ENCODE measurements at places on chromosomes 4 and X.

GRCh38 chrX:73206366-73206765, 8.3 kb downstream of the NAP1L2 start:
- no peaks in the 10 kb centered on the region for H3K4me1 ChIP-seq
- no peak overlapping the region for H3K27ac ChIP-seq
- no peak overlapping the region for H3K4me3 ChIP-seq
- H3K27me3 ChIP-seq: no peaks in the 10 kb centered on the region
- no peaks in the 10 kb centered on the region for H3K36me3 ChIP-seq

DNA sequence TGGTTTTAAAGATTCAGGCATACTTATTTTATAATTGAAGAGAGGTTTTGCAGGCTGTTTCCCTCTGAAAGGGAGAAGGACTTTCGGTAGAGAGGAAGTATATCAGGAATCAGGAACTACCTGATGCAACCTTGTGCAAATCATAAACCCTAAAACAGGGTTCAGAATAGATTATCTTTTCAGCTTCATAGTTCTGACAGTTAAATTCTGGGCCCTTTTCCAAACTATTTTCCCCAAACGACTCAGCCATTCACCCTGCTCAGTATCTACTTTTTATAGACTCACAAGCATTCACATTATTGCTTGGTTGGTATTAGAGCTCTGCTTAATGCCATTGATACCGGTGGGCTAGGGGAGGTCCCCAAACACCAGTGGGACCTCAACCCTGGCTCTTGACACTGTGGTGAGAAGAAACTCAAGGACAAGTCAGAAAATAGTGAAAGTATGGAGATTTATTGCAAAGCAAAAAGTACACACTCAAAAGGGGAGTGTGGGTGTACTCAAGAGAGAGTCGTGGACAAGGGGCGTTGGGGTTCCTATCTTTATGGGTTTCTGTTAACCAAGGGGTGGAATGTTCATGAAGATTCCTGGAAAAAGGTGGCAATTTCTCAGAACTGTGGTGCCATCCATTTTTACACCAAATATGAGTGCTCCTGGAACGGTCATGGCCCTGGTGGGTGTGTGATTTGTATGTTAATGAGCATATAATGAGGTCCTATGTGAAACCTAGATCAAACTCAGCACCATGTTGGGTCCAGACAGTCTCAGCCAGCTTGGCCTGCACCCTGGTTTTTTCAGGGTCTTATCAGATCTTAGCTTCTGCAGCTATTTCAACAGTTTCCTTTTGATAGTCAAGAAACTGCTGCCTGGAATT, 238.3 kb downstream of the DCLK2 start:
- no peak overlapping the region for H3K27ac ChIP-seq
- no peak for DNase-seq
- no peaks in the 10 kb centered on the region for H3K27me3 ChIP-seq
- no peaks in the 10 kb centered on the region for H3K4me1 ChIP-seq

- no peaks in the 10 kb centered on the region for H3K27me3 ChIP-seq
- H3K4me3 ChIP-seq: no peak overlapping the region
- no peak for DNase-seq
Measured at GRCh38 chrX:14616301-14616700, 87.0 kb downstream of the GLRA2 start.

GRCh38 chr4:180059216-180059881, 2183.9 kb upstream of the TENM3 start:
- peaks cover 8% of the 10 kb centered on the region for H3K4me1 ChIP-seq
- no peak overlapping the region for H3K27ac ChIP-seq
- H3K27me3 ChIP-seq: peaks cover 46% of the 10 kb centered on the region
- DNase-seq: no peak

GRCh38 chr4:147638942-147639341, 21.7 kb downstream of the TMEM184C start:
- H3K36me3 ChIP-seq: peaks cover 75% of the 10 kb centered on the region
- peaks cover 15% of the 10 kb centered on the region for H3K4me1 ChIP-seq
- no peak for DNase-seq
- H3K27me3 ChIP-seq: no peaks in the 10 kb centered on the region
- peak overlapping the region; percentile 60 for H3K27ac ChIP-seq

- H3K4me1 ChIP-seq: no peaks in the 10 kb centered on the region
- no peak for DNase-seq
- H3K27ac ChIP-seq: no peak overlapping the region
- no peaks in the 10 kb centered on the region for H3K27me3 ChIP-seq
Measured at GRCh38 chr4:180098586-180098985, 2144.6 kb upstream of the TENM3 start.

GRCh38 chrX:105658136-105658535, 164.2 kb upstream of the NRK start:
- H3K27me3 ChIP-seq: no peaks in the 10 kb centered on the region
- H3K4me3 ChIP-seq: no peak overlapping the region
- H3K27ac ChIP-seq: no peak overlapping the region
- H3K4me1 ChIP-seq: no peaks in the 10 kb centered on the region

DNA sequence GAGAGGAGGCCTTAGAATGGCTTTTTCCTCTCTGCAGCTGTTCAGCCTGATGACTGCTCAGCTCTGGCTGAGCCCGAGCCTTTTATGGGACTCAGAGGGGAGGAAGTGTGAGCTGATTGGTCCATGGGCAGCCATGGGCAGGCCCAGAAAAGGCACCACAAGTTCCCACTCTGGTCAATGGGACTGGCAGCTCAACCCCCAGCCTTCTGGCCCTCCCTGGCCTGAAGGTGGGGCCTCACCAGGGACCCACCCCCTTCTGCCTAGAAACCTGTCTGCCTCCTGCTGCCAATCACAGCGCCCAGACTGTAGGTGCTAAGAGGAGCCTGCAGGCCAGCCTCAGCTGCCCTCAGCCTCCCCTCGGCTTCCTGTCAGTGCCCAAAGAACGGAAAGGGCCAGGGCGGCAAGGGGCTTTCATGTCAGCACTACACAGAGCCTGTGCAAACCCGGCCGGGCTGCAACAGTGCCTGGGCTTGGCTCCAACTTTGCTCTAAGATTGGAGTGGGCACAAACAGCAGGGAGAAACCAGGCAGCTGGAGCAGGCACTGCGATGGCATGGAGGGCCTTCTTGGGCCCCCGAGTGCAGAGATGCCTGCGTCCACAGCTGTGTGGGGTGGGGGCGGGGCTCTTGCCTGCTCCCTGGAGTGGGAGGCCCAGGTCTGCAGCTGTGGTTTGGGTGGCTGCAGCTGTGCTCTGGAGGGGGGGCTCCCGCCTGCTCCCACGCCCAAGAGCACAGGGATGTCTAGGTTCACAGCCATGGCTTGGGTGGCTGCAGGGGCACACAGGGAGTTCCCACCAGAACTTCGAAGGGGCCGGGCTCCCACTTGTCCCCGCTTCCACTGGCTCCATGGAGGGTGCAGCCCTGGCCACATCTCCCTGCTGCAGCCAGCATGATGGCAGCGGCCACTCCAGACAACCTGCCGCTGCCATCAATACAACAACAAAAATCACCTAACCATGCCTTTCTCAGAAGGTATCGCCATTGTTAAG, 92.6 kb downstream of the NXF2 start:
- no peaks in the 10 kb centered on the region for H3K36me3 ChIP-seq
- H3K4me3 ChIP-seq: no peak overlapping the region
- DNase-seq: peak; percentile 1
- no peak overlapping the region for H3K27ac ChIP-seq
- no peaks in the 10 kb centered on the region for H3K4me1 ChIP-seq
- no peaks in the 10 kb centered on the region for H3K27me3 ChIP-seq

DNA sequence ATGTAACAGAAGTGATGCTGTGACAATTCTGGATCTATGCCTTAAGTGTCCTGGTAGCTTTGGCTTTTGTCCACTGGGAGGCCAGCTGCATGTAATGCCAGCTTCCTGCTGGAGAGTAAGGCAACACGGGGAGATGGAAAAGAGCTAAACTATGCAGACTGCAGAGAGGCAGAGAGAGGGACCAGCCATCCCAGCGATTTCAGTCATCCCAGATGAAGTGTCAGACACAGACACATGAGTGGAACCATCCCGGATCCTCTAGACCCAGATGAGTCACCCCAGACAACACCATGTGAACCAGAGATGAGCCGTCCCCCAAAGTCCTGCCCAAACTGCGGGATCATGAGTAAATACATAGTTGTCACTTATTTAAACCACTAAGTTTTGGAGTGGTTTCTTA, 14.6 kb downstream of the SRPX start:
- no peak overlapping the region for H3K4me3 ChIP-seq
- H3K27me3 ChIP-seq: no peaks in the 10 kb centered on the region
- no peaks in the 10 kb centered on the region for H3K36me3 ChIP-seq
- no peak overlapping the region for H3K27ac ChIP-seq

DNA sequence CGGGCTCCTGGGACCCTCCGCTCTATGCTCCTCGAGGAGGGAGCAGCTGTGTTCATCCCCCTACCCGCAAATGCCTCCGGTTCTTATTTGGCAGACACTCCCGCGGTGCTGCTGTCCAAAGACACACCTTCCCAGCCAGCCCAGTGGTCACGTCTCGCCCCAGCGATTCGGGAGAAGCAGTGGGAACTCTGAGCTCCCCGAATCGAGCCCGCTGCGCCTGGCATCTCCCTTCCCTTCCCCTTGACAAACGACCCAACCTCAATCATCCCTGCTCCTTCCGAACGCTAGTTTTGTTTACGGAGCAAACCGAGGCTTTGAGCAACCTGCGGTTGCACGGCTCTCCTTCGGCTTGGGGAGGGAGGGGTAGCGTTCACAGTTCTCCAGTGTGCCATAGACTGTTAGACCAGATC, 317 bp upstream of the FRMPD4 start:
- no peak overlapping the region for H3K27ac ChIP-seq
- no peaks in the 10 kb centered on the region for H3K36me3 ChIP-seq
- H3K4me3 ChIP-seq: no peak overlapping the region
- H3K27me3 ChIP-seq: peaks cover 15% of the 10 kb centered on the region
- no peaks in the 10 kb centered on the region for H3K4me1 ChIP-seq

GRCh38 chr4:89737888-89738287, 99.1 kb downstream of the SNCA start:
- H3K4me3 ChIP-seq: no peak overlapping the region
- H3K36me3 ChIP-seq: no peaks in the 10 kb centered on the region
- no peaks in the 10 kb centered on the region for H3K4me1 ChIP-seq
- no peak for DNase-seq

- H3K27me3 ChIP-seq: peaks cover 2% of the 10 kb centered on the region
- H3K4me3 ChIP-seq: no peak overlapping the region
- H3K27ac ChIP-seq: no peak overlapping the region
- H3K4me1 ChIP-seq: no peaks in the 10 kb centered on the region
Measured at GRCh38 chrX:12360383-12360782, 222.1 kb downstream of the FRMPD4 start.

DNA sequence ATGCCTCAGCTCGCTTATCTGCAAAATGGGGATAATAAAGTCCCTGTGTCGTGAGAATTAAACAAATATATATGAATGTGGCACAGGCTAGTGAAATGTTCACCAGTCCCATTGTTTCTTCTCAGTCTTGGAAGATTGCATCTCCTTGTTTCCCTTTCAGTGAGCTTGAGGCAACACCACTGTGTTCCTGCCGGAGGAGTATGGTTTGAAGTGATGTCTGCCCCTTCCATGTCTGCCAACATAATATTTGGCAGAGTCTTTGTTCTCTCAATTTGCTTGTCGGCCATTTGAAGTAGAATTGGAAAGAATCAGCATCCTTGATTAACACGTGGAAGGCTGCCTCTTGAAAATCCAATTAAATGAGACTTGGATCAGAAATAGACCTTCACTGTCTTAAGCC, 1088.5 kb upstream of the INTU start:
- no peaks in the 10 kb centered on the region for H3K27me3 ChIP-seq
- no peaks in the 10 kb centered on the region for H3K36me3 ChIP-seq
- DNase-seq: no peak
- no peaks in the 10 kb centered on the region for H3K4me1 ChIP-seq

DNA sequence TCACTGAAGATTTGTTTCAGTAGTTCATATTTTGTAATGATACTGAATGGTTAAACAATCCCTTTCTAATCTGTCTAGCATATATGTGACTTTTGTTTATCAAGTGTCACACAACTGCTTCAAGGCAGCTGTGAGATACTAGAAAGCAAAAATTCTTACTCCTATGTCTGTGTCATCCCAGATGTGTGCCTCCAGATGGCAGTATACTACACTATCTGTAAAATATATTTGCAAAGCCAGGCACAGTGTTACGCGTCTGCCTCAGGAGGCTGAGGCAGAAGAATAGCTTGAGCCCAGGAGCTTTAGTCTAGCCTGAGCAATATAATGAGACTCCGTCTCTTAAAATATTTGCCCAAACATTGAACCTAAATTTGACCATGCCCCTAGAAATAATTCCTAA, 4.0 kb downstream of the NUDT10 start:
- peaks cover 13% of the 10 kb centered on the region for H3K4me1 ChIP-seq
- H3K27me3 ChIP-seq: no peaks in the 10 kb centered on the region
- no peak overlapping the region for H3K27ac ChIP-seq
- H3K36me3 ChIP-seq: no peaks in the 10 kb centered on the region
- H3K4me3 ChIP-seq: no peak overlapping the region
- DNase-seq: peak; percentile 3

Measured in activated naive CD8-positive, alpha-beta T cell treated with anti-CD3 and anti-CD28 coated beads, Interleukin-2, amount 50 U/mL, for 24 hours (primary cell).